ENCODE measurements at places on chromosomes 7 and 10. TPM values are rescaled to one million over a fixed set of nuclear protein-coding genes. Genes with fewer than 3 reads are reported as not detected.

CYP2C19 gene
- polyA plus RNA-seq: not detected

ACSL5 gene
- polyA plus RNA-seq: 52.3 TPM

SPDYE2B gene
- not detected for polyA plus RNA-seq

UPK3BL1 gene
- 32.3 TPM for polyA plus RNA-seq

IL15RA gene
- polyA plus RNA-seq: 6.4 TPM

ADGRA1 gene
- polyA plus RNA-seq: not detected

HMX2 gene
- not detected for polyA plus RNA-seq

SPDYE16 gene
- 0.11 TPM for polyA plus RNA-seq

PDZD7 gene
- polyA plus RNA-seq: not detected

TMEM236 gene
- not detected for polyA plus RNA-seq

VGF gene
- polyA plus RNA-seq: not detected
